Right lung (tissue), 10 donors: ENCODE measurements at places on chromosomes 5 and 9. TPM values are rescaled to one million over a fixed set of nuclear protein-coding genes. Genes with fewer than 3 reads are reported as not detected.

GRCh38 chr9:131478421-131478868, 24.3 kb upstream of the POMT1 start:
- no peak for DNase-seq

- no peak for DNase-seq
These were observed 2.5 kb downstream of the TBC1D9B start for GRCh38 chr5:179905161-179905560.

- no peak for DNase-seq
These were observed 369.0 kb downstream of the ARHGEF28 start for GRCh38 chr5:73994963-73995362.

The PTGR1 gene
- polyA plus RNA-seq: 47.1 TPM

The SPATA31C1 gene
- polyA plus RNA-seq: not detected

The C9orf85 gene
- 18.4 TPM for polyA plus RNA-seq
